ENCODE measurements at places on chromosomes 4 and X.

DNA sequence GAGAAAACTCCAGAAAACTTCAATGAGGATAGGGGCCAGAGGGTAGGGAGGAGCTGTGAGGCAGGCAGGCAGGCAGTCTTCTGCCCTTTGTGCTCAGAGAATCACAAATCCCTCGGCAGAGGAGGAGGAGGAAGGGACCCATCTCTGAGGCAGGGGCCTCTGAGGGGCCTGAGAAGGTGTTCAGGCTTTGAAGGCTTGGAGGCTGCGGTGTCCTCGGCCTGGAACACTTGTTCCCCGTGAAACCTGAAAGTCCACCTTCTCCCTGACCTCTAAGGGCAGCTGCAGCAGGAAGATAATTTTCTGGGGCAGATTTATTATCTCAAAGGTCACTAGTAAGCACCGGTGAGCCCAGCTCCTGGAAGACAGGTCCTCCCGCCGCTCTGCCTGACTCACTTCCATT, 200.3 kb upstream of the BCOR start:
- no peak for DNase-seq

DNA sequence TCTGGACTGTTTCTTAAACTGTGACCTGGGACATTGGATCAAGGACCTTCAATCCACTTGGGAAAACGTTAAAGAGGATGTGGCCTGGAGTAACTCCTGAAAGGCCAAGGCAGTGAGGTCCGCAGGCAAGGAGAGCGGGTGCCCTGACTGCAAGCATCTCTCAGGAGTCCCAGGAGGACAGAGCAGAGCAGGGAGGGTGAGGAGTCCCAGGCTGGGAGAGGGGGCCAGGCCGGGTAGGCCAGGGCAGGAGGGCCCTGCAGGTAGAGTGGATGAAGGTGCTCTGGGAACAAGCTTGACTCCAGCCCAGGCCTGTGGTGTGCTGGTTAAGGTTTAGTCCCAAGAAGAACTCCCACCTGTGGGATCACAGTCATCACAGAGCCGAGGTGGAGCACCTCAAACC, 13.8 kb downstream of the PNMA6E start:
- no peak for DNase-seq

DNA sequence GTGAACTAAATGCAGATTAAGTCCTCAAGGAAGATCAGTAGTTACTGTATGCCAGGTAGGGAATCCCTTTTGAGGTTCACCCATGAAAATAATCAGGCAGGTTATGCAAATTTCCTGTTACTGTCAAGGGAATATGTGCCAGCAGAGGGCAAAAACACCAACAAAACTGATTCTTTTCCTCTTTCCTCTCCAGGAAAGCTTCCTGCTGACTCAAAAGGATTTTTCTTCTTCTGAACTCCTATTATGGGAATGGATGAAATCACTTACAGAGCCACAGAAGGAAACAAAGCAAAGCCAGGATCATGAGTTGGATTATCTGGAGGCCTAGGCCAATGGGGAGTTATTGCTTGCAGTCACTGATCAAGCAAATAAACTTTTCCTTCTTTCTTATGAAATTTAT, 49.7 kb downstream of the TMPRSS11F start:
- DNase-seq = no peak

GRCh38 chrX:35841872-35842271, 43.7 kb downstream of the MAGEB16 start:
- DNase-seq = no peak

DNA sequence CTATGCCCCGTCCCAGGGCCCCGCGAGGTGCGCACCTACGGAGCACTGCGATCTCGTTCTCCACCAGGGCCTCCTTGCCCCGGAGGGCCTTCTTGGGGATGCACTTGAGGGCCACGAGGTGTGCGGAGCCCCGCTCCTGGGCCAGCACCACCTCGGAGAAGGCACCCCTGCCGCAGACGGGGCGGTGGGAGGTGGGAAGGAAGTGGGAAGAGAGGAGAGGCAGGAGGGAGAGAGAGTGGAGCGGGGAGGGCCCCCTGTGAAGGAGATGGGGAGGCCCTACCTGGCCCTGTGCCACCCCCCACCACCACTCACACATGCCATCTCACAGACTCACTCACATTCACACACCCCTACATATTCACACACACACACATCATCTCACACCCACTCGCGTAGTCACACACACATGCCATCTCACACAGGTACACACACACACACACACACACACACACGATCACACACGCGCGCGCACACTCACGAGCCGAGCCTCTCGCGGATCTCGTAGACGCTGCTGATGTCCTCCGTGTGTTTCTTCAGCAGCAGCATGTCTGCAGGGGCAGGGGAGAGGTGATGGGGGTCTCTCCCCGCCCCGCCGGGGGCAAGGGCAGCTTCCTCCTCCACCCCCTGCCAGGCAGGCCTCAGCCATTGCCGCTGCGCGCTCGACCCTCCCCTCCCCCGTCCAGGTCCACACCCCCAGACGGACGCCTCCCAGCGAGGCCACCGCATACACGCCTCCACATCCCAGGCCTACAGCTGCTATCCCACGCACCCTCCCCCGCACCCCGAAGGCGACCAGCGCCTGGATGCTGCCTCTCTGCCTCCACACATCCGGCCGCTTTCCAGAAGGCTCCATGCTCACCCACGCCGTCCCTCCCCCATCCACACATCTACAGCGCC, 834 bp downstream of the PNCK start:
- no peak for DNase-seq

DNA sequence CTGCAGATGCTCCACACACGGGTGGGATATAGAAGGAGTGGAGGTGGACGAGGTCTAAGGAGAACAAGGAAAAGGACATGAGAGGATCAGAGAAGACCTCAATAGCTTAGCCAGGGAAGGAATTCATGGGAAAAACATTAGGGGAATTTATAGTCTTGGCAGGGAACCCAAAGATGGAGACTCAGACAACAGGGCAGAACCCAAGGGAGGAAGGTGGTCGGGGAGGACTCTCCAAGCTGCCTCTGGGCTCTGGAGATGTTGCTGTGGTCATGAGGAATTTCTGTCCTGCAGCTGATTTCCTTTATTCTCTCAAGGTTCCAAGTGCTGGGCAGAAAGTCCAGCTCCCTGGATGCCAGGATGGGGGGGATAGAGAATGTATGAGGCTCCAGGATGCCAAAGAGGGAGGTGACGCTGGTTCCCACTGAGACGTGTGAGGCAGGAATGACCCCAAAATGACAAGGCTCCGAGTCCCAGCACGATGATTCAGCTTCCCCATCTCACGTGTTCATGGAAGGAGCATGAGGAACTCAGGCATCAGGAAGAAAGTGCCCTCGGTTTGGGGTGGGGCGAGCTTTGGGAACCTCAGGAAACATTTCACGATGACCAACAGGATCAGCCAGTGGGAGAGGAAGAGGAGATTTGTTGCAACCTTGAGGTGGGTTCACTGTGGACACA, 57.0 kb upstream of the PPP2R3B start:
- DNase-seq = no peak

DNA sequence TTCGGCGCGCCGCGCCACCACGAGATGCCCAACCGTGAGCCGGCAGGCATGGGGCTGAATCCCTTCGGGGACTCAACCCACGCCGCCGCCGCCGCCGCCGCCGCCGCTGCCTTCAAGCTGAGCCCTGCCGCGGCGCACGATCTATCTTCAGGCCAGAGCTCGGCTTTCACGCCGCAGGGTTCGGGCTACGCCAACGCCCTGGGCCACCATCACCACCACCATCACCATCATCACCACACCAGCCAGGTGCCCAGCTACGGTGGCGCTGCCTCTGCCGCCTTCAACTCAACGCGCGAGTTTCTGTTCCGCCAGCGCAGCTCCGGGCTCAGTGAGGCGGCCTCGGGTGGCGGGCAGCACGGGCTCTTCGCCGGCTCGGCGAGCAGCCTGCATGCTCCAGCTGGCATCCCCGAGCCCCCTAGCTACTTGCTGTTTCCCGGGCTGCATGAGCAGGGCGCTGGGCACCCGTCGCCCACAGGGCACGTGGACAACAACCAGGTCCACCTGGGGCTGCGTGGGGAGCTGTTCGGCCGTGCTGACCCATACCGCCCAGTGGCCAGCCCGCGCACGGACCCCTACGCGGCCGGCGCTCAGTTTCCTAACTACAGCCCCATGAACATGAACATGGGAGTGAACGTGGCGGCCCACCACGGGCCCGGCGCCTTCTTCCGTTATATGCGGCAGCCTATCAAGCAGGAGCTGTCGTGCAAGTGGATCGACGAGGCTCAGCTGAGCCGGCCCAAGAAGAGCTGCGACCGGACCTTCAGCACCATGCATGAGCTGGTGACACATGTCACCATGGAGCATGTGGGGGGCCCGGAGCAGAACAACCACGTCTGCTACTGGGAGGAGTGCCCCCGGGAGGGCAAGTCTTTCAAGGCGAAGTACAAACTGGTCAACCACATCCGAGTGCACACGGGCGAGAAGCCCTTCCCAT, 1.1 kb downstream of the ZIC3 start:
- DNase-seq = no peak

GRCh38 chr4:190121759-190122158, 51.8 kb upstream of the DUX4 start:
- no peak for DNase-seq

GRCh38 chr4:75678965-75679364, 5.8 kb upstream of the G3BP2 start:
- DNase-seq = no peak

DNA sequence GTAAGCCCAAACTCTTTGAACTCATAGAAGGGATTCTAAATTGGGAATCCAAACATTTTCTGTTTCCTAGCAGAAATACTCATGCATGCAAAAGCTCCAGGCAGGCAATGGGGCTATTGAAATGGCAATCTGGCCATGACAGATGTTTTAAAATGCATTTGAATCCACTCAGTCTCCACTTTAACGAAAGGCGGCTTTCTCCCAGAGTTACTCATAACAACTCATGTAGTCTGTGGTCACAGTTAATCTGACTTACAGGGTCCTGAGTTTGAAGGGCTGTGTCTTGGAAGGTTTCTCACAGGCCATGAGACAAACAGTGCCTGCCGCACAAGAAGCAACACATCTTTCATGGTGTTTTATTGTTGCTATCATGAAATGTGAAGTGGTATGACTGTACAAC, 185.7 kb downstream of the AMELX start:
- no peak for DNase-seq

- no peak for DNase-seq
Measured at GRCh38 chr4:17093481-17093880, 195.0 kb upstream of the LDB2 start.

DNA sequence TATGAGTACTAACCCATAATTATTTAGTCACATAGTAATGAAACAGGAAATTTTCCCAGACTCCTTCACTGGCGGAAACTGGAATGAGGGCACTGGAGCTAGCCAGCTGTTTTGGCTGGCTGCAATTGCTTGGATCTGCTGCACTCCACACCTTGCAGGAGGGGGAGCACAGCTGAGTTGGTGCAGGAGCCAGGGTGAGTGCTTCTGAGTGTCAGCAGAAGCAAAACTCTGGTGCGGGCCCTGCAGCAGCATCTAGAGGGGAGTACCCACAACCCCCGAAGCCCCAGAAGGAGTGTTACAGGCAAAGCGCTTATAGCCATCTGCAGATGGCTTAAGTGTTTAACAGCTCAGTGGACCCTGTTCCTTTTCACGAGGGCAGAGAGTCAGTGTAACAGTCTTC, 96.1 kb downstream of the RPA4 start:
- no peak for DNase-seq

DNA sequence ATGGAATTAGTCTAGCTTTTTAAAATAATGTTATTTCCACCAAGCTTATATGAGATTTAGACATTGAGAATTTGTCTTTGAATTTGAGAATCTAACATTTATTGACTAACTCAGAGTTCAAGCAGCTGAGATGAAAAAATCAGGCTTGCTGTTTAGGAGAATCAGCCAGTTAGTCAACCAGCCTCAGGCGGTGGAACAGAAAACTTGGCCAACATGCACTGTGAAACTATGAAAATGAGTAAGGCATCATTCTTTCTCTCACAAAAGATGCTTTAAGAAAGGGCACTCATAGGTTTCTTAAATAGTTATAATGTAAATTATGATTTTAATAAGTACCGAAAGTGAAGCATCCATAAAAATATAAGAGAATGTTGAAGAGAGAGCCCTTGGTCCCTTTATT, 84.2 kb downstream of the NFKB1 start:
- DNase-seq = no peak

DNA sequence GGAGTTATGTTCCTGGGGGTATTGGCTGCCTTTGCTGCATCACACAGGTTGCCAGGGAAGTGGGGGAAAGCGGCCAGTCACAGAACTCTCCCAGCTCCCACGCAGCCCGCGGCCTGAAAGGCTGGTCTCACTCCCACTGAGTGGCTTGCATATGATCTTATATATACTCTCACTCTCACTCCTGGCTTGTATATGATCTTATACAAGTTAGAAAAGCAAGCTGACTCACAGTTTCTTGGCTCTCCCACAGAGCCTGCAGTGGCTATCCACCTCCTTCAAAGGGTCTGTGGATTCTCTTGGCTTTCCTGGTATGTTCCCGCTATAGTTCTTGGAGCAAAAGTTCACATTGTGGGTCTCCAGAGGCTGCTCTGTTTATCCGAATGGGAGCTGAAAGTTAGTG, 833.5 kb upstream of the GALNTL6 start:
- DNase-seq = peak; percentile 62

DNA sequence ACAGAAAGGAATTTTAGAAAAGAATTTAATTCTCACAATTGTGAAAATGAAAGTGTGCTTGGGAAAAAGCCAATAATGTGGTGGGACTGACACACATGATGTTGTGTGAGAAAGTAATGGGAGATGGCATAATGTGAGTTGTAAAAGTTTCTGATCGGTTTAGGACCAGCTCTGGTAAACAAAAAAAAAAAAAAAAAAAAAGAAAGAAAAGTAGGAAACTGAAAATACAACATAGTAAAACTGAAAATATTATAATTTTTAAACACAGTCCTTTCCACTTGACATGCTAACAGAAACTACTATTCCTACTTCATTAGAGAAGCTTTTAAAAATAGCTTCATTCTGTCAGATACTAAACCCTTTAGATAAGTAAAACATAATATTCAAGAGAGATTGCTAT, 28.2 kb downstream of the RAP1GDS1 start:
- DNase-seq = no peak

DNA sequence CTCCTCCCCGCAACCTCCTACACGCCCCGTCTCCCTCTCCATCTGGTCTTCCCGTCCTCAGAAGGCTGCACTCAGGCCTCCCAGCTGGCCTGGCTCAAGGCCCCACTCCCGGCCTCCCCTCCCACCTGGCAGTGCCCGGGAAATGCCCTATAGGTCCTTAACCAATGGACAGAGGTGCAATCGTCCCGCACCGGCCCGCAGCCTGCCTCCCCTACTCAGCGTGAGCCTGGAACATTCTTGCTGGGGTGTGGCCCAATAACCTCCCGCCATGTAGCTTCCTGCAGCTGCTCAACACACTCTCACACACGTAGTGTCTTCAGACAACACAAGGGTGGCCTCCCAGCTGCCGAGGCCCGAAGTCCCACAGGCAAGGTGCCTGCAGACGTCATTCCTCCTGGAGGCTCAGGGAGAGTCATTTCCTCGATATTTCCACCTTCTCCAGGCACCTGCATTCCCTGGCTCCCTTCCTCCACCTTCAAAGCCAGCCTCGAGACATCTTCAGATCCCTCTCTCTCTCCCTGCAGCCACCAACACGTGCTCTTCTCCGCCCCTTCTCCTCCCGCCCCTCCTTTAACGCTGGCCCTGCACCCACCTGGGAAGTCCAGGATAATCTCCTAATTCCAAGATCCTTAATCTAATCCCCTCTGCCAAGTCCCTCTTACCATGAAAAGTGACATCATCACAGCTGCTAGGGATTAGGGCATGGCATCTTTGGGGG, 56.2 kb downstream of the ADRA2C start:
- peak; percentile 26 for DNase-seq

GRCh38 chr4:165866019-165866650, 6.9 kb upstream of the TLL1 start:
- DNase-seq = no peak

All from fibroblast of skin of back (primary cell).